ENCODE measurements at places on chromosomes 6 and 20.

DNA sequence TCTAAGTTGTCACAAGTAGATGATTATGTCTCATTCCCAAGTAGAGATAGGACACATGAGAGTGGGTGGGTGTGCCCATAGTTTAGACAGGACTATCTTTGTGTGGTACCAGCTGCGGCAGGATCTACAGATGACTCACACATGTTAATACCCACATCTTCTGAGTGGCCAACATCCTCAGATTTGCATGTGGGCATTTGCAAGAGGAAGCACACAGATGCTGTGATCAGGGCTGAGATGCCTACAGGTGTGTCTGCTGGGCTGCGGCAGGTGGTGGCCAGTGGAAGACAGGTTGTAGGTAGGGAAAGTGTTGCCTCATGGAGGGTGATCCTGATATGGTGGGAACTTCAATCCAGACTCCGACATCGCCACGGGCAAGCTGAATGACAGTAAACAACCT is 50.8 kb downstream of the UTRN start:
- no peak for DNase-seq

- DNase-seq = no peak
These were observed 178.4 kb upstream of the SUPT3H start for GRCh38 chr6:45555981-45556771.

DNA sequence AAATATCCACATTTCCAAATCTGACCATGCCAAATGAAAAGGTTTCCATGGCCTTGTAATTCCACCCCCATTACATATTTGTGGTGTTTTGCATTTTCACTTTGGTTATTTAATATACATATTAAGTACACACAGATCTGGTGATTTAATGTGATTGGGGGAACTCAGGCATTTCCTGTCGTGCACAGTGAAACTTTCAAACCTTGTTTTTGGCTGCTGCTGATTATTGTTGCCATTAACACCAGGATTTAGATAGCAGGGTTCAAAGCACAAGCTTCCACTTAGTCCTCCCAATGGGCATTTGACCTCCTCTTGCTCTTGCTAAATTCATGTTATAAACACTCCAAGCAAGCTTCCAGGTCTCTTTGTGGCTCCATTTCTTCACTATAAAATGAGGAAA is 166.5 kb downstream of the SOBP start:
- DNase-seq = no peak

GRCh38 chr6:25217829-25218228 is 61.3 kb upstream of the CARMIL1 start:
- DNase-seq = no peak

- no peak for DNase-seq
These were observed 143.4 kb downstream of the FAM83B start for GRCh38 chr6:54990001-54990400.
